ENCODE measurements at places on chromosomes 12 and 14.

DNA sequence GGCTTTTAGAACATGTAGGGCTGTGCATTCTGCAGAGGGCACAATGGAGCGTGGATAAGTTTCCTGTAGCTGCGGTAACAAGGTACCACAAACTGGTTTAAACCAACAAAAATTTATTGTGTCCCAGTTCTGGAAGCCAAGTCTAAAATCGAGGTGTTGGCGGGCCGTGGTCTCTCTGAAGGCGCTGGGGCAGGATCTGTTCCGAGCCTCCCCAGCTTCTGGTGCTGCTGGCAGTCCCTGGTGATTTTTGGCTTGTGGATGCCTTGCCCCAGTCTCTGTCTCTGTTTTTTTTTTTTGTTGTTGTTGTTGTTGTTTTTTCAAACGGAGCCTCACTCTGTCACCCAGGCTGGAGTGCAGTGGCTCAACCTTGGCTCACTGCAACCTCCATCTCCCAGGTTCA is 77.5 kb downstream of the ACACB start:
- no peak for DNase-seq

- DNase-seq: no peak
Measured at GRCh38 chr12:31589598-31589903, 1.4 kb downstream of the DENND5B start.

DNA sequence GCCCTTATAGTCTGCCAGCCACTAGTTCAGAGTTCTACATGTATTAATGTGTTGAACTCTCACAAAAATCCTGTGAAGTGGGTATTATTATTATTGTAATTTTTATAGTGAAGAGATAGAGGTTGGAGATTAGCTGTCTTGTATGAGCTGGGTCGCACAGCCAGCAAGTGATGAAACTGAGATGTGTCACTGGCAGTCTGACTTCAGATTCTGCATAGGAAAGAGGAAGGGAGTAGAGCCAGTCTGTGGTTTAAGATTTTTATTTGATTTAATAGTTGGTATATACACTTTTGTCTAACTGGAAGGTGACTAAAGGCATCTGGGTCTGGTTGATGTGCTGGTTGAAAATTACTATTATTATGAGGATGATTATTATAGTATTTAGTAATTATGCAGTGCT is 5.8 kb upstream of the FRS2 start:
- no peak for DNase-seq

GRCh38 chr12:68350753-68351152 is 18.6 kb upstream of the MDM1 start:
- DNase-seq: no peak

DNA sequence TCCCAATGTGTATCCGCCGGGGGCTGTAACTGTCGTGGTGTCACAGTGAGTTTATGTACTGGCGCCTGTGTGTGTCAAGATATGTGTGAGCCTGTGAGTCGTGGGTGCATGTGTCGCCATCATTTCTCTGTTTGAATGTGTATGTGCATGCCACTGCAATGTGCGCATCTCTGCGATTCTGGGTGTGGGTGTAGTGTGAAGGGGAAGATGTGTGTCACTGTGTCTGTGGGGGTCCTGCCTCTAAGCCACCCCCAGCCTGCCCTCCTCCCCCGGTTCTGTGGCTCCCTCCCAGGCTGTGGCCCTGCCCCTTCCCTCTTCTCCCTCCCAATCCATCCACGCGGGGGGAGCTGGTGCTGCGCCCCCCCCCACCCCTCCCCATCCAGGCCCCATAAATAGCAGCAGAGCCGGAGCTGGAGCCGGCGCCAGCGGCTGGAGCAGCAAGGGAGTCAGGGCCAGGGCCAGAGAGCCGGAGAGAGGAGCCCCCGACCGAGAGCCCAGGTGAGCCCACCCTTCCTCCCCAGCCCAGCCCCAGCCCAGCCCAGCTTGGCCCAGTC is at the start of gene CPNE6:
Gene CPNE6 (plus strand): TSS at position 419 of the 554 bp plus-strand sequence. CDS start 1,375 bp downstream, outside the sequence.
- no peak for DNase-seq

DNA sequence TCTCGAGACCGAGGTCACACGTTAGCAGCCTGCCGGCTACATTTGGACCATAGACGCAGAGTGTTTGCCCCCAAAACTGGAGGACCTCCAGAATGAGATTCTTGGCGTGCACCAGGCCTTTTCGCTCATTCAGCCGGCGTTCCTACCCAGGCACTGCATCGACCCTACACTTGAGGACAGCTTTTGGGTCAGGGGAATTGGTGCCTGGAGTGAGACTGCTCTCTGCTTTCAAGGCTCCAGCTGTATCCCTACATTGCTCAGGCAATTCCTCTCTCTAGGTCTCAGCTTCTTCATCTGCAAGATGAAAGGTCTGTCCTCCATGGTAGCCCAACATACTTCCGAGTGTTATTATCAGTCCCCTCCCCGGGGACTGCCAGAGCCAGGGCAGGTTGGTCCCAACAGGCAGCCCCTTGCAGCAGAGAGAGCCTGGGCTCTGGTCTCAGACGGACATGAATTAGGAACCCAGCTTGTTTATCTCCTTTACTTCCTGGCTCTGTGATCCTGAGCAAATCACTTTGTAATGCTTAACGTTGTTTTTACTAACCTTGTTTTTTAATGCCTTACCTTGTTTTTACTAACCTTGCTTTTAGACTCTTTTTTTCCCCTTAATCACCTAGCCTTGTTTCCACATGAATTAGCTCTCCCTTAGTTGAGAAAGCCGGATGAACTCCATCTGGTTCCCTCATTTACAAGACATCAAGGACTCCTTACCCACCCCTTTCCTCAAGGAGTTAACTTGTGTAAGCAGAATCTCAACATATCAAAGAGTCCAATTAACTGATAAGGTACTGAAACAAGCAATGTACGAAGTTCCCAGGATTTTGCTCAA is 892 bp downstream of the TCHP start:
- no peak for DNase-seq

DNA sequence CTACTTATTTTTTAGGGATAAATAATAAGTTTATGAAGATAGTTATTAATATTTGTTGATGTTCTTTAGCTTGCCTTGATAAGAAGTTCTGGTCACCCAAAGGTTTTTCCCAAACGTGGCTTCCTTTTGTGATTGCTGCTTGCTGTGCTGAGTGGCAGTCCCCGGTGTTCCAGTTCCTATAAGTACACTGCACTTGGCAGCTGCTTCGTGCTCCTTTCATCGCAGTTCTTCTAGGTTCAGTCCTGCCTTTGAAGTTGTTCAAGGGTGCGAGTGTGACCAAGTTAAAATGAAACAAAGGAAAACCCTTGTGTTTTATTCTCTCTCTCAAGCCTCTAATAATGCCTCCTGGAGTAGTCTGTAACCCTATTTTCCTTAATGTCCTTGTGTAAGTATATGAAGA is 128.5 kb upstream of the ATF1 start:
- no peak for DNase-seq

DNA sequence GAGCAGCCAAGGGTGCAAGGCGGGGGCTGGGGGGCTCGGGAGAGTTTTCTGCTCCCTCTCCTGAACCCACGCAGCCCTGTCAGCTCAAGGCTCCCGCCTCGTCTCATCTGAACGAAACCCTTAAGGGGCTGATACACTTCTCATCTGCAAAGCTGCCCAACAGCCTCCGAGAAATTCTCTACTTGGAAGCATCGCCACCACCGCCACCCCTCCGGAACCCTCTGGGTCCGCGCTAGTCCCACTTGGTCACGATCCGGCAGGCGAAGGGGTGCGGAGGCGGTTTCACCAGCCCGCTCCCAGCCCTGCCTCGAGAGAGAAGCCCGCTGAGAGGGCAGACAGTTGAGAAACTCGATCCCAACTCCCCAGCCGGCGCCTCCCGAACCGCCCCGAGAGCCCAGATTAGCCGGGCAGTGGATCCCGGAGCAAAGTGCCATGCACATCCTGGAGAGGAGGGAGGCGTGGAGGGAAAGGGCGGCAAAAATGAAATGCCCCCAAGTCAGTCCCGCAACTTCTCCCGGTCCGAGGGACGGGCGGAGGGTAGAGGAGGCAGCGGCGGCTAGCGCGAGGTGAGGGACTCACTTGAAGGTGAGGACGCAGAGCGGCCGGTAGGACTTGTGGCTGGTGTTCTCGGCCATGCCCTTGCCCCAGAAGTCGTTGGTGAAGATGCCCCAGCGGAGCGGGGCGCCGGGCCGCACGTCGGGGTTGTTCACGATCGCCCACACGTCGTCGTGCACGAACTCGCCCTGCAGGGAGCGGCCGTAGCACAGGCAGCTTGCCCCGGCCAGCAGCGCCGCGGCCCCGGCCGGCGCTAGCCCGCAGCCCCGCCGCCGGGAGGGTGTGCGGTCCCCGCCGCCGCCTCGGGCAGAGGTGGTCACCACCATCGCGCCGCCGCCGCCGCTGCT is 620 bp downstream of the TMTC1 start:
- no peak for DNase-seq

- DNase-seq: peak; percentile 24
Measured at GRCh38 chr12:11875414-11875935, 195.3 kb upstream of the BCL2L14 start.

GRCh38 chr14:95292660-95293425 is 26.9 kb downstream of the CLMN start:
- no peak for DNase-seq

- DNase-seq: no peak
Measured at GRCh38 chr12:28050606-28051005, 78.1 kb upstream of the PTHLH start.

GRCh38 chr12:76820888-76821482 is 57.1 kb downstream of the ZDHHC17 start:
- DNase-seq: no peak

GRCh38 chr12:55619354-55620138 is 17.1 kb upstream of the OR10P1 start:
- peak; percentile 83 for DNase-seq

DNA sequence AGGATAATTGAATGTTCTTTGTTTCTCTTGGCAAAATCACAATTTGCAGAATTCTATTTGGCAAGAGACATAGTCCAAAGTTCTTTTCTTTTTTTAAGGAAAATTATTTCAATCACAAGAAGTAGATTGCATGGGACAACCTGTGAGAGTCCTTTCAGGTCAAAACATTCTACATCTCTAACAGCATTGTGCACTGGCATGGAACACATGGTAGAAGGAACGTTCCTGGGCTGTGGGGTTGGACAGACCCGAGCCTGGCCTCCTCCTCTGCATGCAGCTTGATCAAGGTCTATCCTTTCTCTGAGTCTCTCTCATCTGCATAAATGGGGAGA is 88.6 kb upstream of the CPSF6 start:
- no peak for DNase-seq

- DNase-seq: no peak
Measured at GRCh38 chr12:57603815-57604453, 690 bp upstream of the DTX3 start.

DNA sequence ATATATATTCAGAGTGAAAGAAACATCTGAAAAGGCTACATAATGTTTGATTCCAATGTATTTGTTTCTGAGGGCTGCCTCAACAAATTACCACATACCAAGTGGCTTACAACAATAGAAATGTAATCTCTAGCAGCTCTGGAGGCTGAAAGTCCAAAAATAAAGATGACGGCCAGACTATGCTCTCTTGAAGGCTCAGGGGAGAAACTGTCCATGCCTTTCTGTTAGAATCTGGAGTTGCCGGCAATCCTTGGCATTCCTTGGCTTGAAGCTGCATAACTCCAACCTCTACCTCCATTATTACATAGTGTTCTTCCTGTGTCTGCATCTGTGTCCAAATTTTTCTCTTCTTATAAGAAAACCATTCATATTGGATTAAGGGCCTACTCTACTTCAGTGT is 68.1 kb upstream of the PLEKHG7 start:
- no peak for DNase-seq

DNA sequence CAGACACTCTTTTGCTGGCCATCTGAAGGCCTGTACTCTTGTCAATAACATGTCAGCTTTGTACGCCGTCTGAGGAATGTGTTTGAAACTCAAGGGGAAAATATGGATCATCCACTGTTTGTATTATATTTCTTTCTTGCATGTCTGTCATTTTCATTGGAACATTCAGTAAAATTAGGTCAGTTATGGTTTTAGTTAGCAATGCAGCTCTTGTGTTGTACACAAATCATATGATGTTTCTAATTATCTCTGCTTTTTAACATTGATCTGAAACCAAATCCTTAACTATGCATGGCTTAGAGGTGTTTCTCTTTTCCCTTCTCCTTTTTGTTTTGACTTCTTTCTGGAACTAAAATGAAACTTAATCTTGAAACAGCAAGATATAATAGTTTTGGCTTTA is 333.6 kb upstream of the PRICKLE1 start:
- no peak for DNase-seq

GRCh38 chr14:89688507-89689211 is 265.9 kb downstream of the EFCAB11 start:
- DNase-seq: no peak

DNA sequence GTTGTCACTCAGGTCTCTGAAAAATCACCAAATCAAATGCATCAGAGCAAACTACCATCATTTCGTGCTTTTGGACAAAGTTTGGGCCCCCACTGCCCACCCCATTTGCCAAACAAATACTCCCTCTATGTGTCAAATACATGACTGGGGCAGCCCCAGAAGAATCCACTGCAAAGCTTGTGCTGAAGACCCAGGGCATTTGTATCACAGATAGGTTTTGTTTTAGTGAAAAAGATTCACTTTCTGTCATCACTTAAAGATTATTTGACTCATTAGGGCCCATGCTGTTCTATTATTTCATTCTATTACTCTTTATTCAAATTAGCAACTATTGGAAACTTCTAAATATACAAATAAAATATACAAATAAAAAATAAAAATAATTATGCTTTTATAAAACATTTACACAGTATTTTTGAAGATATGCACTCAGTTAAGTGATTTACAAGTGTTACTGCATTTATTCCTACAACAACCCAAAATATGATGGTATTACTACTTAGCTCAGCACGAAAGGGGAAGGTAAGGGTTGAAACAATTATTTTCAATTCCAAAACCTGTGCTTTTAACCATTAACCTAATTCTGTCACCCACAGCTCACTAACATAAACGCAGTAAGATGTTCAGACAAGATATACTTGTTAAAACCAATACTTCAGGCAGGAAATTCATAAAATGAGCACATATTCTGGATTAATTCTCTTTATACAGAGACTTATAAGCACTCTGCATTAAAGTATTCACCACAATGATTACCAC is 36.5 kb downstream of the LRIG3 start:
- no peak for DNase-seq

- peak; percentile 92 for DNase-seq
Measured at GRCh38 chr12:108616941-108617858, 16.5 kb downstream of the SELPLG start.

GRCh38 chr12:95184121-95184520 is 33.1 kb downstream of the FGD6 start:
- no peak for DNase-seq

GRCh38 chr12:42763682-42764081 is 174.1 kb upstream of the PRICKLE1 start:
- DNase-seq: no peak
